ENCODE measurements at places on chromosomes 1 and 21.

GRCh38 chr1:66532798-66533783, 862 bp upstream of the SGIP1 start:
- DNase-seq = peak; percentile 28

DNA sequence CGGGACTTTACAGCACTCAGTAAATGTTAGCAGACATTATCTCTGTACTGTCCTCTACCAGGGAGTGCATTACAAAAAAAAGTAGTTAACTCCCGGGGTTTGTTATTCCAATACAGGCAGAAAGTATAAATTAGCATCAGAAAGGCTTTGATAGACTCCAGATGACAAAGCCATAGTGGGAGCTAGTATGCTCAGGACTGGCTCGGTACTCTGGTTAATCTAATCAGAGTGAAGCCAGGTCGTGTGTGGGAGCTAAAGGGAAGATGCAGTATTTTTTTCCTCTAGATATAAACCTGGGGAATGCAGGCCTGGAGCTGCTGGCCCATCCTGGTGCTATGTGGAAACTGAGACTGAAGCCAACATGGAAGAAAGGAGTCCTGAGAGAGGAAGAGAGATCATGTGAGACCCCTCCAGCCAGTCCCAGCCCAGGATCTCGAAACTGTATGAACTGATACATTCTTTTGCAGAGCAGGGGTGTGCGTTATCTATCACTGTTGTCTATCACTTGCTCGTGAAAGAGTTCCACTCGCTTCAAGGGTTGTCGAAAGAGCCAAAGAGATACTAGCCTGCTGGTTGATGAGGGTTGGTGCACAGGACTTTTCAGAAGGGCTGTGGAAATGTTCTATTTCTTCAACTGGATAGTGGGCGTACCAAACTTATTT, 125.8 kb downstream of the PLPP3 start:
- DNase-seq = no peak

DNA sequence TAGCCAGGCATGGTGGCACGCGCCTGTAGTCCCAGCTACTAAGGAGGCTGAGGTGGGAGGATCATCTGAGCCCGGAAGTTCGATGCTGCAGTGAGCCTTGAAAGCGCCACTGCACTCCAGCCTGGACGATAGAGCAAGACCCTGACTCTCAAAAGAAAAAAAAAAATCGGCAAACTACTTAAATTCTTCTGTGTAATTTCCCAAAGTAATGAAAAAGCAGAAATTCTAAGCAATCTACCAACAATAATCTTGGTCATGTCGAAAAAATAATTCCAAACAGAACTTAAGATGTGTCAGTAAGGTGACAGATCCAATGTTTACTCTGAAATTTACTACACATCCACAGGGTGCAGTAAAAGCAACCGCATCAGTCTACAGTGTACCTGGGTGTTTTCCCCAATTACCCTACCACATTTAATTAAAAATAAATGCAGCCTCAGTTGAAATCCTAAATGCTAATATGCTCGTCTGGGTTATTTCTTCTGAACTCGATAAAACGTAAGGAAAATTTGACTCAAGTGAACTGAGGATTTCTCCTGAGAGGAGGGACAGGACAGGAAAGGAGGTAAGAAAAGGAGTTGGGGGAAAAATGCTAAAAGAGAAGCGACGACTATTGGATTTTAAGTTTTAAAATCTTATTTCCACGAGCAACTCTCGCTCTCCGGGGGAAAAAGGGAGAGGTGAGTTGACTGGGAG, 801 bp downstream of the EPRS1 start:
- DNase-seq = no peak

DNA sequence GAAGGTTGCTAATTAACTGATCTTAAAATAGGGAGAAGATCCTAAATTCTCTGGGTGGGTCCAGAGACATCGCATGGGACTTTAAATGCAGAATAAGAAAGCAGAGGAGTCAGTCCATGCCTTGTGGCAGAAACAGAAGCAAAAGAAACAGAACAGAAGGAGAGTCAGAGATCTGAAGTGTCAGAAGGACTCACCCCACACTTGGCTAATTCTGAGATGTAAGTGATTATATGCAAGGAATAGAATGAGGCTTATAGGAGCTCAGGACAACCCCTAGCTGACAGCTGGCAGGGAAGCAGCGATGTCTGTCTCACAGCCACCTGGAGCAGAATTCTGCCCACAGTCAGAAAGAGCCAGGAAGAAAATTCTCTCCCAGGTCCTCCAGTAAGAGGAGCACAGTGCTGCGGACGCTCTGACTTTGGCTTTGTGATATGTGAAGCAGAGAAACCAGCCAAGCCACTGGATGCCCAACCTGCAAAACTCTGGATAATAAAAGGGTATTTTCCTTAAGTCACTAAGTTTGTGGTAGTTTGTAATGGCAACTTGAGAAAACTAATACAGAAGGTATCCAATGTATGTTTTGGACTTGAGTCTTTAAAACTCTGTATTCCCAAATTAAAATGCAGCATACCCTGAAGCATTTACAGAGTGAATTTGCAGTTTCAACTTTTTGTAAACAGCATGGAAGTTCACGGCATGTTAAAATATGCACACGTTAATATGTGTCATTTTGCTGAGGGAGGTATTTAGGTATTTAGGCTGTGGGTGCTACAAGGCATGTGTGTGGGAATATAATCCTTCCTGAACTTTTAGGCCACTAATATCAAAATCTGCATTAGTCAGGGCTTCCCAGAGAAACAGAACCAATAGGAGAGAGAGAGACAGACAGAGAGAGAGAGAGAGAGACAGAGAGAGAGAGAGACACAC, 388.5 kb downstream of the PCP4 start:
- no peak for DNase-seq
